Type B pancreatic cell (in vitro differentiated cells): ENCODE measurements at places on chromosomes 16 and 17. TPM values are rescaled to one million over a fixed set of nuclear protein-coding genes. Genes with fewer than 3 reads are reported as not detected.

DNA sequence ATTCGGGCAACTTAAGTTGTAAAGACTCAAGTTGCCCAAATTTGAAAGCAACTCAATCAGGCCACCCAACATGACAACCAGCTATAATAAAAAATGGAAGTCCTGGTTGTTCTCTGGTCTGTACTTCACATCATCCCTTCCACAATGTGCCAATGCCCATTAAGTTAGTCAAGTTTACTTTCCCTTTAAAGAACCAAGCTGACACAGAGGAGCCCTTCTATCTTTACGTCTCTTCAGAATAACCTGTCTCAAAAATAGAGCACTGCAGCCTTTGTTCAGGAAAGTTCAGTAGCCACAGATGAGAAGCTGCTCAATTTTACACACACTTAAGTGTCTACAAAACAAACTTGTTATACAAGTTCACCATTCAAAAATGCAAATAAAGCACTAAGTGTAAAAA lies 75.1 kb upstream of the C17orf78 start:
- peak overlapping the region; percentile 59 for H3K27ac ChIP-seq
- no peaks in the 10 kb centered on the region for H3K27me3 ChIP-seq
- peaks cover 30% of the 10 kb centered on the region for H3K4me1 ChIP-seq
- peaks cover 11% of the 10 kb centered on the region for H3K36me3 ChIP-seq
- no peak for DNase-seq
- H3K4me3 ChIP-seq = no peak overlapping the region

- DNase-seq = no peak
- H3K27ac ChIP-seq = no peak overlapping the region
These were observed 296.7 kb upstream of the IRX5 start for GRCh38 chr16:54633943-54634362.

- no peak overlapping the region for H3K4me3 ChIP-seq
- H3K27me3 ChIP-seq = no peaks in the 10 kb centered on the region
- H3K4me1 ChIP-seq = no peaks in the 10 kb centered on the region
- no peak overlapping the region for H3K27ac ChIP-seq
- no peak for DNase-seq
These were observed 11.6 kb downstream of the ZACN start for GRCh38 chr17:76090517-76091129.

GRCh38 chr17:65062171-65062915 lies 5.8 kb upstream of the GNA13 start:
- peaks cover 36% of the 10 kb centered on the region for H3K4me1 ChIP-seq
- no peaks in the 10 kb centered on the region for H3K36me3 ChIP-seq
- no peak for DNase-seq
- H3K4me3 ChIP-seq = peak overlapping the region; percentile 57
- H3K27ac ChIP-seq = peak overlapping the region; percentile 90
- H3K27me3 ChIP-seq = no peaks in the 10 kb centered on the region

GRCh38 chr16:12294471-12294870 lies 317.9 kb downstream of the SNX29 start:
- H3K27me3 ChIP-seq = no peaks in the 10 kb centered on the region
- H3K27ac ChIP-seq = no peak overlapping the region
- H3K4me3 ChIP-seq = no peak overlapping the region

GRCh38 chr17:73524941-73525679 lies 119.1 kb downstream of the SDK2 start:
- H3K4me3 ChIP-seq = no peak overlapping the region
- peaks cover 10% of the 10 kb centered on the region for H3K4me1 ChIP-seq
- H3K36me3 ChIP-seq = peaks cover 4% of the 10 kb centered on the region
- DNase-seq = no peak
- H3K27ac ChIP-seq = no peak overlapping the region

Gene PDIA2
- 1.0 and 1.6 TPM in 2 replicates for total RNA-seq

Gene ZFPM1
- 24.0 and 26.7 TPM in 2 replicates for total RNA-seq

GRCh38 chr17:71709271-71709890 lies 411.4 kb upstream of the SOX9 start:
- DNase-seq = no peak
- peaks cover 6% of the 10 kb centered on the region for H3K27me3 ChIP-seq
- peaks cover 19% of the 10 kb centered on the region for H3K4me1 ChIP-seq

GRCh38 chr16:4533490-4533889 lies 5.1 kb downstream of the CDIP1 start:
- peaks cover 6% of the 10 kb centered on the region for H3K27me3 ChIP-seq
- no peak for DNase-seq
- no peak overlapping the region for H3K27ac ChIP-seq
- peaks cover 23% of the 10 kb centered on the region for H3K4me1 ChIP-seq

GRCh38 chr17:6259899-6260298 lies 175.0 kb downstream of the AIPL1 start:
- no peak overlapping the region for H3K4me3 ChIP-seq
- DNase-seq = no peak
- H3K27me3 ChIP-seq = peaks cover 52% of the 10 kb centered on the region
- H3K4me1 ChIP-seq = peaks cover 25% of the 10 kb centered on the region

GRCh38 chr17:43368740-43369506 lies 29.9 kb upstream of the ARL4D start:
- DNase-seq = no peak
- no peaks in the 10 kb centered on the region for H3K27me3 ChIP-seq
- no peaks in the 10 kb centered on the region for H3K36me3 ChIP-seq
- H3K27ac ChIP-seq = peak overlapping the region; percentile 100
- peak overlapping the region; percentile 89 for H3K4me3 ChIP-seq
- H3K4me1 ChIP-seq = peaks cover 25% of the 10 kb centered on the region

GRCh38 chr17:37488009-37488604 lies 1.6 kb upstream of the DUSP14 start:
- H3K4me3 ChIP-seq = peak overlapping the region; percentile 93
- no peaks in the 10 kb centered on the region for H3K36me3 ChIP-seq
- peak overlapping the region; percentile 87 for H3K27ac ChIP-seq
- peaks cover 12% of the 10 kb centered on the region for H3K27me3 ChIP-seq

- no peak overlapping the region for H3K4me3 ChIP-seq
- H3K36me3 ChIP-seq = peaks cover 15% of the 10 kb centered on the region
- no peak for DNase-seq
- peaks cover 25% of the 10 kb centered on the region for H3K4me1 ChIP-seq
- no peaks in the 10 kb centered on the region for H3K27me3 ChIP-seq
These were observed 79.7 kb downstream of the MRTFB start for GRCh38 chr16:14150796-14151195.

DNA sequence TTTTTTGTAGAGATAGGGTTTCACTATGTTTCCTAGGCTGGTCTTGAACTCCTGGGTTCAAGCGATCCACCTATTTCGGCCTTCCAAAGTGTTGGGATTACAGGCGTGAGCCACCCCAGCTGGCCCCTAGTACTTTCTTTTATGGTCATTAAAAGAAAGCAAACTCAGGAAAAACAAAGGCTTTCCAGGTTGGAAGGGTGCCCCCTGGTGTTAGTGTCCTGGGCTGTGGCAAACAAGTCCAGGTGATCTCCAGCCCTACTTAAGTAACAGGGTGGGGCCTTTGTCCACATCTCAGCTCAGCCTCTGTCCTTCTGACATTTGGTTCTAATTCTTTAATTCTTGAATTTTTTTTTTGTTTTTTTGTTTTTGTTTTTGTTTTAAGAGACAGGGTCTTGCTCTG lies 6.9 kb downstream of the IGFBP4 start:
- peaks cover 15% of the 10 kb centered on the region for H3K36me3 ChIP-seq
- H3K4me3 ChIP-seq = no peak overlapping the region
- DNase-seq = no peak
- H3K27ac ChIP-seq = no peak overlapping the region
- peaks cover 31% of the 10 kb centered on the region for H3K4me1 ChIP-seq
- peaks cover 2% of the 10 kb centered on the region for H3K27me3 ChIP-seq

DNA sequence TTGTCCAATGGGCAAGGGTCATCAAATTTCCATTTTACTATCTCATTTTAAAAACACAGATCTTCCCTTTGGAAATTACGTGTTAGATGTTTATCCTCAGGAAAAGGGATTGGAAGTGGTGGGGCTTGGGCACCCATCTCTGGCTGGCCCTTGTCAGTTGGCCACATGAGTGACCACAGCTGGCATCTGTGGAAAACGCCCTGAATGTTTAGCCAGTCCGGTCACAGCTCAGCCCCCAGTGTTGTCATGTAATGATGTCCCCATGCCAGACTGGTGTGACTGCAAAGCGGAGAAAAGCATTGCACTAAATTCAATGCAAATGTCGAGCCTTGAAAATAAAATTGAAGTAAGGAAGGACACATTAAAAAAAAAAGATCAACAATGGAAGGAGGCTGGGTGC lies 53.0 kb downstream of the TMC6 start:
- no peaks in the 10 kb centered on the region for H3K27me3 ChIP-seq
- no peaks in the 10 kb centered on the region for H3K4me1 ChIP-seq
- H3K27ac ChIP-seq = no peak overlapping the region

DNA sequence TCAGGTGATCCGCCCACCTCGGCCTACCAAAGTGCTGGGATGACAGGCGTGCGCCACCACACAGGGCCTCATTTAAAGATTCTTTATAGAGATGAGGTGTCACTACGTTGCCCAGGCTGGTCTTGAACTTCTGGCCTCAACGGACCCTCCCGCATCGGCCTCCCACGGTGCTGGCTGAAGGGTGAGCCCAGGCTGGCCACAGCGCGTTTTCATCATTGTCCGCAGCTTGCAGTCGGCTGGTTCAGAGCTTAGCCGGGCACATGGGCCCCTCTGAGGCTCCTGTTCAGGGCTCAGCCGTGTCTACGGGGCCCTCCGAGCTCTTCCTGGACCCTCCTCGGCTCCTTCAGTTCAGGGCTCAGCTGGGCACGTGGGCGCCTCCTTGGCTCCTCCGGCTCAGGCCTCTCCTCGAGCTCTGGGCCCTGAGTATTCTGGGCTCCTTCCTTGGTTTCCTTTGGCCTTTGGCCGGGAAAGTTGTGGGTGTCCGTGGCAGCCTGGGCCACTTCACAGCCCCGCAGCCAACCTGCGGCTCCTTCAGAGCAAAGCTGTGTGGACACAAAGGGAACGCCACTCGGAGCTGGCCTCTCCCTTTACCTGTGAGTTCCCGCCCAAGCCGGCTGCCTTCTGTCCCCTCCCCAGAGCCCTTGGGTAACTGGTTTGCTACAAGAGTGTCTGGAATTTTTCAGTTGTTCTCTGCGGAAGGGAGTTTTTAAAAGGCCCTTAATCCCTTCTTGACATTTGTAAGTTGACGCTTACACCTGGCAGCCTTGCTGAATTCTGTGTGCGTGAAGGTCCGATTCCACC lies 1.2 kb upstream of the MSLN start:
- H3K27me3 ChIP-seq = peaks cover 7% of the 10 kb centered on the region
- peaks cover 6% of the 10 kb centered on the region for H3K4me1 ChIP-seq
- no peak for DNase-seq
- peak overlapping the region; percentile 95 for H3K27ac ChIP-seq

DNA sequence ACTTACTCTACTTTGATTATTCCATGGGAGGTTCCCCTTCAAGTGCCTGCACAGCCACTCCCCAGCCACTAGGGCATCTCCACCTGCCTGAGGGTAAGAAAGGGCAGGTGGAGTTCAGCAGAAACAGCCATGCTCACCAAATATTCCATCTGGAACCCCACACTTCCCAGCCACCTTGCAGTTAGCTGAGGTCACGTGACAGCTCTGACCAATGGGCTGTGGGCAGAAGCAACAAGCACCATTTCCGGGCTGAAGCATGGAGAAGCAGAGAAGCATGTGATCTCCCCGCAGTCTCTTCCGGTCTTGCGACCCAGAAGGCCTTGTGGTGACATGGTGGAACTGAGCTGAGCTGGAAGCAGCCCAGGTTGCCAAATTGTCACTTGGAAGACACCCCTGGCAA lies 108.6 kb downstream of the CCT6B start:
- no peaks in the 10 kb centered on the region for H3K4me1 ChIP-seq
- H3K4me3 ChIP-seq = no peak overlapping the region
- no peak overlapping the region for H3K27ac ChIP-seq
- no peaks in the 10 kb centered on the region for H3K36me3 ChIP-seq

DNA sequence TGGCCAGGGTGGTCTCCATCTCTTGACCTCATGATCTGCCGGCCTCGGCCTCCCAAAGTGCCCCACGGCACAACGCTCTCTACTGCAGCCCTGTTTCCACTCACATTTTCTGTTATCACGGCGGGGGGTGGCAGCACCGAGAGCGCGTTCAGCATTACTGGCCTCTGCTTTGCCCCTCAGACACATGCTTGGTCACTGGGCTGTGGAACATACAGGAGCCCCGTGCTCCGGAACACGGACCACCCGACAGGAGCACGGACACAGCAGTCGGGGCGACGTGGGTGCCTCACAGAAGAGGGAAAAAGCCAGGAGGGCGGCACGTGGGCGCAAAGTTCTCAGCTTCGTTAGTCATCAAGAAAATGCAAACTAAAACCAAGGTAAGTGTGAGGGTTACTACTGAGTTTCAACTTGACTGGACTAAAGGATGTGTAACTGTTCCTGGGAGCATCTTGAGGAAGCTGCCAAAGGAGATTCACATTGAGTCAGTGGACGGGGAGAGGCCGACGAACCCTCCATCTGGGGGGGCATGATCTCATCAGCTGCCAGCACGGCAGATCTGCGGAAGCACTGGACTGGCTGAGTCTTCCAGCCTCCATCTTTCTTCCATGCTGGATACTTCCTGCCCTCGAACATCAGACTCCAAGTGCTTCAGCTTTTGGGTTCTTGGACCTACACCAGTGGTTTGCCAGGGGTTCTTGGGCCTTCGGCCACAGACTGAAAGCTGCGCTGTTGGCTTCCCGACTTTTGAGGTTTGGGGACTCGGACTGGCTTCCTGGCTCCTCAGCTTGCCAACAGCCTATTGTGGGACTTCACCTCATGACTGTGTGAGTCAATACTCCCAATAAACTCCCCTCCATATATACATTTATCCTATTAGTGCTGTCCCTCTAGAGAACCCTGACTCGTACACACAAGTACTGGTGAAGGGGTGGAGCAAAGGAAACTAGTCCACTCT lies 106.8 kb downstream of the ZNF778 start:
- peak overlapping the region; percentile 15 for H3K4me3 ChIP-seq
- no peak for DNase-seq
- peak overlapping the region; percentile 82 for H3K27ac ChIP-seq
- H3K36me3 ChIP-seq = peaks cover 15% of the 10 kb centered on the region
- H3K4me1 ChIP-seq = peaks cover 74% of the 10 kb centered on the region
- no peaks in the 10 kb centered on the region for H3K27me3 ChIP-seq

Gene HSPB9
- total RNA-seq = 0.36 TPM in 1 of 2 replicates, not detected in the other

DNA sequence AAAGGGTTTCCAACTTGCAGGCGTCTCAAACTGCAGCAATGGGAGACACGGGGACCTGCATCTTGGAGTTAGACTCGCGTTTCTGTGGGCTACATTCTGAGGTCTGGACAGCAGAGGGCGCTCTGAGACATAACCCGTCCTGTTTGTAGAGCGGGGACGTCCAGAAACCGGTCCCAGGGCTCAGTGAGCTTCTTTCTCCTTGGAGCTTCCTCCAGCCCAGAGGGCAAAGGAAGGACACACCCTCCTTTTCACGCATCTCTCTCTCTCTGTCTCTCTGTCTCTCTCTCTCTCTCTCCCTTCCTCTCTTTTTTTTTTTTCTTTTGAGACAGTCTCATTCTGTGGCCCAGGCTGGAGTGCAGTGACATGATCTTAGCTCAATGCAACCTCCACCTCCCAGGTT lies 19.8 kb downstream of the COX4I1 start:
- H3K4me3 ChIP-seq = no peak overlapping the region
- H3K27me3 ChIP-seq = peaks cover 32% of the 10 kb centered on the region
- H3K36me3 ChIP-seq = no peaks in the 10 kb centered on the region

Gene CES1
- total RNA-seq = 2.1 and 3.9 TPM in 2 replicates

- peaks cover 28% of the 10 kb centered on the region for H3K27me3 ChIP-seq
- no peaks in the 10 kb centered on the region for H3K36me3 ChIP-seq
- no peaks in the 10 kb centered on the region for H3K4me1 ChIP-seq
- no peak for DNase-seq
- no peak overlapping the region for H3K27ac ChIP-seq
- H3K4me3 ChIP-seq = no peak overlapping the region
These were observed 36.0 kb upstream of the CCL1 start for GRCh38 chr17:34398990-34399389.

- H3K27me3 ChIP-seq = peaks cover 46% of the 10 kb centered on the region
- no peak for DNase-seq
- peaks cover 3% of the 10 kb centered on the region for H3K36me3 ChIP-seq
- H3K27ac ChIP-seq = no peak overlapping the region
- H3K4me1 ChIP-seq = no peaks in the 10 kb centered on the region
These were observed 7.4 kb downstream of the ACD start for GRCh38 chr16:67652578-67653127.

Gene HOXB1
- total RNA-seq = 0.29 and 0.79 TPM in 2 replicates

Gene SLFN11
- 19.8 and 30.7 TPM in 2 replicates for total RNA-seq

Gene MCRIP2
- 36.8 and 39.1 TPM in 2 replicates for total RNA-seq
